Activated naive CD4-positive, alpha-beta T cell treated with Interleukin-2 at 50 U/mL for 16 hours (primary cell): ENCODE measurements at places on chromosomes 3 and 15.

DNA sequence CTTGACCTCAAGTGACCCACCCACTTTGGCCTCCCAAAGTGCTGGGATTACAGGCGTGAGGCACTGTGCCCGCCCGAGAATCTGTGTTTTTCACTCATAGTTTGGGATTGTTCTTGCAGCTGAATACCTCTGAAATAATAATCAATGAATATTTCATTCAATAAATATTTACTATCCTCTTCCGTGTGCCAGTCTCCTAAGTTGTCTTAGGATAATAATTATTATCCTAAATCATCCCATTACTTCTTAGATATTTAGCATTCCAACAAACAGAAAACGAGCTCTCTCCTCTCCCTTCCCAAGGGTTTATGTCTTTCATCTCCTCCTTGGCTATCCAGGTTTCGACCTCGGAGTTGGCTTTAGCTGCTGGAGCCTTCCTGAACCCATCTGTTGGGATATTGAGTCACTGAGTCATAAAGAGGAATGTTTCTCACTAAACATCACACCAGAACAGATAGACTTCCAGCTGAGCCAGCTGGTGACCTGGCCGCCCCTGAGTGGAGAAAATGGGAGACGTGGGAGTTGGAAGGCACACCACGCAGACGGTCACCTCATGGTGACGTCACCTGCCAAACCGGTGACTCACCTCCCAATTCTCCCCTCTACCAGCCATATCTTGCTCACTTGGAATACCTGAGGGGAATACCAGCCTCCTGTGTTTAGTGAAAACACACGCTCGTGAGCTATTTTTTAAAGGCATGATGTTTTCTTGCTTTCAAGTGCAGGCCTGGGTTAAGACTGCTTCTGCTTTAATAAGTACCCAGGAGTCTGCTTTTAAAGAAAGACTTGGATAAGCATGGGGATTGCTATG, 43.9 kb downstream of the BHLHE40 start:
- peak; percentile 37 for DNase-seq

DNA sequence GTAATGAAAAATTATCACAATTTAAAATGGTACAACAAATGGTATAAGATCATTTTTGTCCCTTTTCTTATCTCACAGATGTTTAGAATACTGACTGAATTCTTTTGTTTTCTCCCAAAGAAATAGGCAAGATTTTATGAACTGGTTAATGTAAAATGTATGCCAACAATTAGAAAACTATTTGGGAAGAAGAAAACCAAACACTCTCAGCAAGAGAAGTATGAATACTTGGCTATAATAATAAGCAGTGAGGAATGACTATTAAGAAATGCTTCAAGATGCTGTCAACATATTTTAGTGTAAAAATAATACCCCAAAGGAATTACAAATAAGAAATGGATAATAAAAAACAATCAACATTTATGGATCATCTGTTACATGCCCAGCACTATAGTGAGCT, 18.5 kb downstream of the SHQ1 start:
- DNase-seq = no peak

DNA sequence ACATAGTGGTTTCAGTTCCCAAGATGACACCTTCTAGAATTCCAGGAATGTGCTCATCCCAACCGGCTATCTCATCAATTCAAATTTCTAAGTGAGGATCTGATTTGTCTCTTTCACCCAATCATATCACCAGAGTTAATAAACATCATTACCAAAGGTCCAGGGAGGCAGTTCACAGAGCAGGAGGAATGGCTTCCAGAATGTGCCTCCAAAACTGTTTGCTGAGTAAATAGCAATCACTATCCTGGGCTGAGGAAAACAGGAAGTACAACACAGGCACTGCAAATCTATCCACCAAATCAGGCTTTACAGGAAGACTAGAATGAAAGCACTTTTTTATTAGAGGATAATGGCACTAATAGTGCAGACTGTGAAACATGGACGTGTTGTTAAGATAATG, 61.5 kb downstream of the OSBPL10 start:
- DNase-seq = no peak

DNA sequence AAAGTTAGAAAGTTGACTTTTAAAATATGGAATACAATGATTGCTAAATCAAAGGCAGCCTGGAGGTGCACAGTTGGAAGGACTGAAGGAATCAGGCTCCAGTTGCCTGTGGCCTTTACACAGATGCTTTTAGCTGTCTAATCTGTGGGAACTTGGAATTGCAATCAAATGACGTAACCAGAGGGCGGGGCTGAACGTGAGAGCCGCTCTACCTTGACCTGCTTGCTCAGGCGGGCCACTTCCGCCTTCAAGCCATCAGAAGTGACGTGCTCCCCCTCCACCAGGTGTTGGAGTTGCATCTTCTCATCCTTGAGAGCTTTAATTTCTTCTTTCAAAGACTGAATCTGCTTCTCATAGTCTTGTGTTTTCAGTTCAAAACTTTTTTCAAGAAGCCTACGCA, 37.7 kb upstream of the GNB5 start:
- DNase-seq = no peak

GRCh38 chr3:134276086-134276485, 25.4 kb upstream of the RYK start:
- DNase-seq = no peak

DNA sequence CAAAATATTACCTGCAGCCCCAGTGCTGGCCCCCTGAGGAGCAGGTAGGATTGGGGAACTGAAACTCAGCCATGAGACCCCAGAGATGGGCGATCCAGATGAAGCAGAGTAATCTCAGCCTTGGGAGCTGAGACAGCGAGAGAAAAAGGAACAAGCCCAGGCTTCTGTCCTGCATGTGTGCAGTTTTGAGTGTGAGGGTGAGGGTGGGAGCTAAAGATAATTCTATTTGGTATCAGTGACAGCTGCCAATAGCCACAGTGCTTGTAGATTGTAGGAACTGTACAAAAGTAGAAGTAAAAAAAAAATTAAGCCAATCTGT, 5.9 kb downstream of the ATP8B4 start:
- DNase-seq = no peak

DNA sequence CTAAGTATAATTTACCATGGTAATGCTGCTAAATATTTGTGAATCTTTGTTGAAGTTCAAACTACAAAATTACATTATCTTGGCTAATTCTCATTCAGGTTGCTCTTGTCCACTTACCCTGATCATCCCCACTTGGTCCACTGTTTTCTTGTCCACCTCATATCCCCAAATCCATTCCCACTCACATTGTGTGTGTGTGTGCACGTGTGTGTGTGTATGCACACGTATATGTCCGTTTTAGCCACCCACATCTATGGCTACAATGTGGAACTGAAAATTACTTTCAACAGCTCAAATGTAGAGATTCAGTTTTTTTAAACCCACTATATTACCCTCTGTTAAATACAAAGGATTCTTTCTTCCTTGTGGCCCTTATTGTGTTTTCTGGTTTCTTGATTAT, 15.2 kb upstream of the MEIS2 start:
- DNase-seq = no peak

- DNase-seq = no peak
Measured at GRCh38 chr3:69613286-69613685, 126.0 kb upstream of the MITF start.

DNA sequence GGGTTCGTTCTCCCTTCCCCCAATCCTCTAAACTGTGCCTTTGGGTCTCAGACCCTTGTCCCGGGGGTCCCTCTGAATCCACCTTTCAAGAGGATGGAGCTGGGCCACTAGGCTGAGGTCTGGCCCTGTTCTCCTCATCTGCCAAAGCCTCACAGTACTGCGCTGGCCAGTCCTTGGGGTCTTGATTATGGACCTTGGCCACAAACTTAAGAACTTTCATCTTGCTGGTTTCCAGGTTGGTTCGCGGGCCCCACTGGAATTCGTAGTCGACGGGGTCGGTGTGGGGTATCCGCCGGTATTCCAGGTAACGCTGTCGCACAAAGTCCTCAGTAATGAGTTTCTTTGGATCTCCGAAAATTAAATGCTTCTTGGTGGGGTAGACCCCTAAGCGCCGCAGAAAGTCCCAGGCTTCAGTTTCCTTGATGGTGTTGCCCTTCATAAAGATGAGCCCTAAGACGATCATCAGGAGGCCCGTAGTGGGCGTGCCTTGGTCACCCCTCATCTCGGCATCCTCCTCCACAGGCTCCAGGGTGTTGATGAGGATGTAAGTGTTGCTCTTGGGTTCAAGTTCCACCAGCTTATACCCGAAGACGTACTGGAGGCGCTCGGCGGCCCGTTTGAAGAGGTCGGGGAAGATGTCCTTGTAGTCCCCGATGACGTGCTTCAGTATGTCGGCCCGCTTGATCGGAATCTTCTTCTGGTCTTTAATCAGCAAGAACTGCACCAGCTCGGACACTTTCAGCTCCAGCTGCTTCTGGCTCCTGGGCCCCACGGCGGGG, 727 bp downstream of the NSMCE3 start:
- DNase-seq = peak; percentile 51

GRCh38 chr15:25946241-25946805, 83.2 kb upstream of the ATP10A start:
- DNase-seq = no peak

- no peak for DNase-seq
Measured at GRCh38 chr3:133799794-133800585, 5.6 kb upstream of the SRPRB start.

DNA sequence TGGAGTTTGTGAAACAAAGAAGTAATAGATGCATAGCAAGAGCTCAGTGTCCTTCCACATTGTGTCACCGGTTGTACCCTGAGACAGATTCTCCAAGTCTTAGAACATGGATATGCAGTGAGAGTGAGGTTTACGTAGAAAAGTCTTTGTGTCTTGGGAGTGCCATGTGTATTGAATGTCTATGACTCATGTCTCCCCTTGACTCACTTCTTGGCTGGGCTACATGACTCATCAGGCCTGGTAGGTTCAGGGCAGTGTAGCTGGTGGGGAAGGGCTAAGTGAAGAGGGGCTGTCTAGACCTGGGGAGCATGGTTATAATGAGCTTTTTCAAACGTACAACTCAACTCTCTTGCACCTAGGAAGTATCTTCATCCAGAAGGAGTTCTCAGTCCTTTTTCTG, 167.4 kb downstream of the GAP43 start:
- peak; percentile 57 for DNase-seq

DNA sequence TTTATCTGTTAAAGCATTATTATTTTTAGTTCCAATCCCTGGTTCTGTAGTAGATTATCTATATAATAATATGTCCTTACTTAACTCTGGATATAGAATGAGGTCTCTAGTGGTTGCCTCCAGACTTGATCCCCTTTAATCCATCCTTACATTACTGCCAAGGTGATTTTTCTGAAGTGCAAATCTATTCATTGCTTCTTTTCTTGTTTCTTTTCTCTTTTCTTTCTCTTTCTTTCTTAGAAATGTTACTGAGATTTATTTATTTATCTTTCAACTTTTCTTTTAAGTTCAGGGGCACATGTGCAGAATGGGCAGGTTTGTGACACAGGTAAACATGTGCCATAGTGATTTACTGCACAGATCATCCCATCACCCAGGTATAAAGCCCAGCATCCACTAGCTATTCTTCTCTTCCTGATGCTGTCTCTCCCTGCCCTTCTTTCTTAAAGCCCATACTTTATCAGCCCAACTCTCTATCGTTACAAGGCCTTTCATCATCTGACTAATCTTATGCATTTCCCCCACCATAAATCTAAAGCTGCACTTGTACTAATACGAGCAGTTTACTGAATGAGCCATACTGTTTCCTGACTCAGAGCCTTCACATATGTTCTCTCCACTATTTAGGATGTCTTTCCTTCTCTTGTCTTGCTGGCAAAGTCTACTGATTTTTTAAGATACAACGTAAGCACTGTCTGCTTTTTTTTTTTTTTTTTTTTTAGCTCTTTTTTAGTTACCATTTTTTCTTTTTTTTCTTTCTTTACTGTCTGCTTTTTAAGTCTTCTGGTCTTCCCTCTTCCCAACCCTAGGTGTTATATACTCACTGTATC, 4.6 kb downstream of the GLCE start:
- DNase-seq = no peak

DNA sequence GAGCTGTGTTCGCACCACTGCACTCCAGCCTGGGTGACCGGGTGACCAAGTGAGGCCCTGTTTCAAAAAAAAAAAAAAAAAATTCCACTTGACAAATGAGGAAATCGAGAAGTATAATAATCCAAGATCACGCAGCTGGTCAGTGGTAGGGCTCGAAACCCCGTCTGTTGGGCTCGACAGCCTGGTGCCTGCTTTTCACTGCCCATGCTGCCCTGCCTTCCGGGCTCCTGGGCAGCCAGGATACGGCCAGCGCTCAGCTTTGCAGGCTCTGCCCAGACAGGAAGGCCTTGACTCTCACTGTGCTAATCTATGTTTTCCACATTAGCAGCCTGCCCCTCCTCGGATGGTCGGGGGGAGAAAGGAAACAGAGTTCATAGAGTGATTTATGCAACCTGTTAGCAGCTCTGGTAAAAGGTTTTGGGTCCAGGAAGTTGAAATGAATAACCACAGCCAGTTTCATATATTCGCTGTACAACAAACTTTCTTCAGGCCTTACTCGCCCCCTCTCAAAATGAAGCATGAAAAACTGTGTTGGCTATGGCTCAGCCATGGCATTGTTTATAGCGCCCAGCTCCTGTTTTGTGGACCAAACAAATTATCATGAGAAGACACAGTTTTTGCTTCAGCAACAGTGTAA, 108.8 kb downstream of the XXYLT1 start:
- no peak for DNase-seq

DNA sequence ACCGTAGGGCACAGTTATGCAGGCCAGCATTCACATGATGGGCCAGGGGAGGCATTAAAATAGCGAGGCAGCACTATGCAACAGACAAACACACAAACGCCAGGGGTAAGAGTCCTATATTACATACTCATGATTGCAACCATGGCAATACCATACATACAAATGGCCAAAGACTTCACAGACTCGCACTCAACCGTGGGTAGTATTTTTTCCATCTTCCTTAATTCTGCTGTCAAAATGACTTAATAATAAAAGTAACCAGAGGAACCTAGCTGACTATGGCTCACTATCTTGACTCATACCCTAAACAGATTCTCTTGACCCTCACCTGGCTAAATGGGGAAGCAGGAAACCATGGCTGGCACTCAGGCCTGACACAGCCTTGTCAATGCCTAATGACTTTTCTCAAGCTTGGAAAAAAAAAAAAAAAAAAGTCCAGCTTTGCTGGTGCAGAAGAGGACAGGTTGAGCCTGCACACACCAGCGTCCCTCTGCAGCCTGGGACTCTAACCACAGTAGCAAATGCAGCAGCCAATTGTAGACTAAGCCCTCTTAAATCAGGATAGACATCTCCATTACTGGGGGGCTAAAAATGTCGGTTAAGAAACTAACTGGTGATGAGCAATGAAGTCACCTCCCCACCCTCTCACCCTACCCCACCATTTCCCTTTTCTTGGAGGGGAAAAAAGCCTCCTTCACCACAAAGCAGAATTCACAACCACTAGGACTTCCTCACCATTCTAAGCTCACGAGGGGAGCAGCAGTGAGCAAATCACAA, 23.1 kb downstream of the CCDC12 start:
- DNase-seq = no peak

GRCh38 chr3:47421741-47422649, 41.2 kb downstream of the PTPN23 start:
- DNase-seq = peak; percentile 11

GRCh38 chr3:169836942-169837275, 24.2 kb upstream of the LRRC34 start:
- no peak for DNase-seq

DNA sequence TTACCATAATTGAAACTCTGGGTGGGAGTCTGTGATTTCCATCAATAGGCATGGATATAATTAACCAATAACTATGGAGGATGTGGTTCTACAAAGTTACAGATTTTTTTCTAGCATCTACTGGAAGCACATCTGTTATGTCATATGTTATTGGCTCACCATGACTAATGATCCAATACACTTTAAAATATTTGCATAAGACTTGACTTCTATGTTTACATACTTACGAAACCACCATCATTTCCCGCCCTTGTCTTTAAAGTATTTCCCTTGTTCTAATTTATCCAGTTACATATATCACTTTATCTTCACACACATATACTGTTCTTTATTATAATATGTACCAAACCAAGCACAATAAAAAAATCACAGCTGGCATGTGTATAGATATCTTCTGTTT, 380.3 kb upstream of the CBLB start:
- DNase-seq = no peak
